ENCODE measurements at places on chromosomes 12 and 14. TPM values are rescaled to one million over a fixed set of nuclear protein-coding genes. Genes with fewer than 3 reads are reported as not detected.

ACOT6 gene
- not detected for total RNA-seq

CFAP54 gene
- total RNA-seq, result 0.75 TPM

GRCh38 chr14:52188381-52188780 lies 79.1 kb upstream of the PTGDR start:
- no peaks in the 10 kb centered on the region for H3K36me3 ChIP-seq
- H3K4me3 ChIP-seq, result no peak overlapping the region
- H3K27ac ChIP-seq, result no peak overlapping the region
- no peaks in the 10 kb centered on the region for H3K4me1 ChIP-seq
- no peak for DNase-seq

DNA sequence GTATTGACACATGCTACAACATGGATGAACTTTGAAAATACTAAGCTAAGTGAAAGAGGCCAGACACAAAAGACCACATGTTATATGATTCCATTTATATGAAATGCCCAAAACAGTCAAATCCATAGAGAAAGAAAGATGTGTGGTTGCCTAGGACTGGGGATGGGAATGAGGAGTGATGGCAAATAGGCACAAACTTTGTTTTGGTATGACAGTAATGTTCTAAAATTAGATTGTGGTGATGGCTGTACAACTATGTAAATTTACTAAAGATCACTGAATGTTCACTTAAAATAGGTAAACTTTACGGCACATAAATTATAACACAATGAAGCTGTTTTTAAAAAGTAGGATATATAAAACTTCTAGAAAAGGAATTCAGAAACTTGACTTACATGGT lies 41.7 kb downstream of the PPP1R13B start:
- H3K27ac ChIP-seq, result no peak overlapping the region
- no peaks in the 10 kb centered on the region for H3K27me3 ChIP-seq
- peaks cover 7% of the 10 kb centered on the region for H3K4me1 ChIP-seq
- no peak for DNase-seq

All from upper lobe of right lung (tissue), 1 donor.